ENCODE measurements at places on chromosomes 12 and 14.

DNA sequence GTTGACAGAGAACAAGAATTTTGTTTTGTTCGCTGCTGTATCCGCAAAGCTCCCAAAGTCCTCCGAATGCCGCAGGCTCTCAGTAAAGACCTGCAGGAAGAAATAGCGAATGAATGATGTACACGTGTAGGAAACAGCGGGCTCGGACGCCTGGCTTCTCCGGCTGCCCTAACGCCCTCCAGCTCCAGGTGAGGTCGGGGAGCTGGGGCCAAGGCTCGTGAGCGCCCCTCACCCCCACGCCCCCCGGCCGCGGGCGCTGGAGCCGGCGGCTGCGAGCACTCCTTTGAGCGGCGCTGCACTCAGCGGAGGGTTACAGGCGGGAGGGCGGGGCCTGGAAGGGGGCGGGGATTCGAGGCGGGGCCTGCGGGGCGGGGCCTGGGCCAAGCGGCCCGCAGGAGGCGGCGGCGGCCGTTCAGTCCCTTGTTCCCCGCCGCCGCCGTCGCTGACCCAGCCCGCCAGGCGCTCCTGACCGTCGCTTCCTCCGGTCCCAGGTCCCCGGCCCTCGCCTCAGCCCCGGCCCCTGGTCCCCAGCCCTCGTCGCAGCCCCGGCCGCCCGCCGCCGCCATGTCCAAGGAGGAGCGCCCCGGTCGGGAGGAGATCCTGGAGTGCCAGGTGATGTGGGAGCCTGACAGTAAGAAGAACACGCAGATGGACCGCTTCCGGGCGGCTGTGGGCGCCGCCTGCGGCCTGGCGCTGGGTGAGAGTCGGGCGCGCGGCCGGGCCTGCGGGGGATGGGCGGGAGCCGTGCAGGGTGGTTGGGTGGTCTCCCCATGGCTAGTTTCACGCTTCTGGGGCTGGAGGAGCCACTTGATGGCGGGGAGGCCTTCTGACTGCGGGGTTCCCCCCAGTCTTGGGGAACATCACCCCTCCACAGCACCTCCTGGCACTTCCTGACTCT lies at the start of gene AACS:
TSS of gene AACS (plus strand) at position 415 of the 898 bp plus-strand sequence. CDS start at position 565, 150 bp downstream.
- DNase-seq: peak; percentile 70

DNA sequence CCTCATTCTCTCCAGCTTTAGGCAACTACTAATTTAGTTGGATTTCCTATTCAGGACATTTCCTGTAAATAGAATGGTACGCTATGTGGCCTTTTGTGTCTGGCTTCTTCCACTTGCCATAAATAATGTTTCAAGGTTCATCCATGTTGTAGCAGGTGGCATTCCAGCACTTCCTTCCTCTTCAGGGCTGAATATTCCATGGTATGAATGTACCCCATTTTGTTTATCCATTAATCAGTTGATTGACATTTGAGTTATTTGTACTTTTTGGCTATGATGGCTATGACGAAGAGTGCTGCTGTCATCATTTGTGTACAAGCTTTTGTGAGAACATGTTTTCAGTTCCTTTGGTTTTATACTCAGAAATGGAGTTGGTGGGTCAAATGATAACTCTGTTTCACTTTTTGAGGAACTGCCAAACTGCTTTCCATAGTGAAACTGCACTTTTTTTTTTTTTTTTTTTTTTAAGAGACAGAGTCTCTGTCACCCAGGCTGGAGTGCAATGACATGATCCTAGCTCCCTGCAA lies 6.5 kb upstream of the CDK2AP1 start:
- peak; percentile 50 for DNase-seq

- DNase-seq: no peak
Measured at GRCh38 chr14:22811722-22812121, 3.5 kb downstream of the SLC7A7 start.

DNA sequence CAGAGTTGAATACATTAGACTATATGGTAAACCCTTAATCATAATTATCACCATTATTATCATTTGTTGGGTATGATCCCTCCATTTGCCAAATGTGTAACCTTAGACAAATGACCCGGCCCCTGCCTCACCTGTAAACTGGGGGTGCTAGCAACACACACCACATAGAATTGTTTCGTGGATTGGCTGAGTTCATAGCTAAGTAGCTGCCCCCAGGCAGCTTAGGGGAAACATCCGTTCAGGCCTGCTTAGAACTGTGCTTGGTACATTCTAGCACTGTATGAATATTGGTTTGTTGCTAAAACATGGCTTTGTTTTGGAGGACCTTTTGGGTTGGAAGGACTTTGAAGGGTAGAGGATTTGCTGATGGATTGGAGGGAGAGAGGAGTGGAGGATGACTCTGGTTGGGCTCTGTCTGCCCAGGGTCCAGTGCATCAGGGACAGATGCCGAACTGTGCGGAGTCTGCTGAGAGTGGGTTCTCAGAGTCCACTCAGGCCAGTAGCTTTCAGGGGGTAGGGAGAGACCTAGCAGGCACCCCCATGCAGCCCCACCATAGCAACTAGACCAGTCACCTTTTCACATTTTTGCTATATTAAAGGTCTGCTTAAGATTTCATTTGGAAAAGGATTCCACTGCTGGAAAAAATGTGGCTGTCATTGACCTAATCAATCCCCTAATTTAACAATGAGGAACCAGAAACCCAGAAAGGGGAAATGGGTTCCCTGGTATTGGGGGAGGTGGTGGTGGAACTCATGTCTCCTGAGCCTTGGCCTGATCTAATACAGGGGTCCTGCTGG lies 2.2 kb downstream of the RIN3 start:
- DNase-seq: no peak

DNA sequence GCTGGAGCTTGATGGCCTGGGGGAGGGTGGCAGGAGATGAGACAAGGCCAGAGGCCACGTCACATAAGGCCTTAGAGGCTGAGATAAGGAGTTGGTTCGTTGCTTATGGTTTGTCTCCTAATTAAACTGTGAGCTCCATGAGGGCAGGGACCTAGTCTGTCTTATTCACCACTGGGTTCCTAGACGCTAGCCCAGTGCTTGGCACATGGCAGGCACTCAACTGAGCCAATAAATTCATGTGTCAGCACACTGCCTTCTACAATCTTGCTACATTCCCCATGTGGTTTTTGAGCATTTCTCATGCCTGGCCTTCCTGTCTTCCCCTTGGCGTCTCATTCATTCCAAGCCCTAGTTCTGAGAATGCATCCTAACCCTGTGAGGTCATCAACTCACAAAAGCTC lies 92.5 kb upstream of the MED13L start:
- peak; percentile 29 for DNase-seq

GRCh38 chr12:29882846-29883245 lies 99.1 kb upstream of the TMTC1 start:
- no peak for DNase-seq

DNA sequence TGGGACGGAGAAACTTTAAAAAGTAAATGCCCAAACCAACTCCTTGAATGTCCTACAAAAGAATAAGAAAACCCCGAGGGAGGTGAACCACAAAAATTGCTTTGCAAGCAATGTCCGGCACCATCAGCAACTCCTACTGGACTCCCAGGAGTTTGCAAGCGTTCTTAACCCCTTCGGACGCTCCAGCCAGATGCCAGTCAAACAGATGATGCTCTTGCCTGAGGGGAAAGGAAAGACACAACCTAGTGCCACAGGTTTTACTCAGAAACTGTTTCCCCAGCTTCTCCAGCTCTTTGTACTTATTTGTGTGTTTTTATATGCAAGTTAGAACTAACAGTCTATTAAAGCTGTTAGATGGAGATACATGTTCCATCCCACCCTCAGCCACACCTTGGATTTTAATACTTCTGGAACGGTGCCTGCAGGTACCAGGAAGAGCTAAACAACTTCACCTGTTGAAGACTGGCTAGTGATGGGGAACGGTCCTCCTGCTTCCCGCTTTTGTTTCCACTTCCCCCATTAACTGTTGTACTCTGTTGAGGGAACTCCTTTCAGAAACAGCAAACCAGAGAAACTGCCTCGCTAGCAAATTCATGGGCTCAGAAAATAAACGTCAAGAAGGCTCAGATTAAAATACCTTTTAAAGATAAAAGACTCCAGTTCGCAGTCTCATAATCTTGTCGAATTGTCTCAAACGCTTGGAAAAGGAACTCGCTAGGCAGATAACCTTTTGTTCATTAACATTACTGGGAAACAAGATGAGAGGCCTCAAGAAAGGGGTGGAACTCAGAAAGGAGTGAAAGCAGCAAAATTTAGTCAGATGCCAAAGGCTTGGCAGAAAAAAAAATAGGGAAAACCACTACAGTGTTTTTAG lies 1.1 kb upstream of the FERMT2 start:
- no peak for DNase-seq

DNA sequence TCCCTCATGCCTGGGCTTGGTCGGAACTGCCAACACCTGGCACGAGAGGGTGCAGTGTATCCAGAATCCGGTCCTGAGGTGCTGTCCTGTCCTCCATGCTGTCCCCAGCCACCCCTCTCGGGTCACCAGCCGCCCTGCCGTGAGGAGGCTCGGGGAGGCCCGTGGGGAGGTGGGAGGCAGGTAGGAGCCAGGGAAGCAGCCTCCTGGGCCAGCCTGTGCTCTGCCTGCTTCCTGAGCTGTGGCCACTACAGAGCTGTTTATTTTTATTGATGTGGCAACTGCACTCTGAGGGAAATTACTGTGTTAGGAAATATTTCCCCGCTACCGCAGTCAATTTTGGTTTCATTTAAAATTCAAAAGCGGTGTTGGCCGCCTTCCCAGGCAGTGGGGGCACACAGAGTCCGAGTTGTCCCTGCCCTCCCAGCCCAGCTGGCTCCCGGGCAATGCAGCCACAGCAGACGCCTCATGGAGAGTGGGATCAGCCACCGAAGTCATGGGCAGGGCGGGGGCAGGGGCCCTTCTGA lies 18.3 kb downstream of the NOC4L start:
- DNase-seq: no peak

- no peak for DNase-seq
Measured at GRCh38 chr14:103613517-103613916, 15.5 kb upstream of the KLC1 start.

- no peak for DNase-seq
Measured at GRCh38 chr12:53048033-53048779, 1.7 kb upstream of the TNS2 start.

DNA sequence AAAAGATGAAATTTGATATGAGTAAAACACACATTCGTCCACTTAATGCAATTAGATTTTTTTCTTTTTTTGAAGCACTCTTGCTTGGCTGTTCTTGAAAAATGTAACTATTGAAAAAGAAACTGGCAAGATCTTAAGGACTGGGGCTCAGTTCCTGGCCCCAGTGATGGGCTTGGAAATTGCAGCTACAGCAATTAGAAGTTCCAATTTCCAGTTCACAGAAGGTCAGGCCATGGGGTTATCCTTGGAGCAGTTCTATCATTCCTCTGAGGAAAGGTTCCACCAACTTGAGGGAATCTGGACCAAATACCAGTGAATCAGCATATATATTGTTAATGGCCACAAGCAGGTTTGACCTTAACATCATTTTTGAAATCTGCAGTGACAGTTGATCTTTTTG lies 18.9 kb downstream of the IGF1 start:
- no peak for DNase-seq

- DNase-seq: no peak
Measured at GRCh38 chr12:68572661-68573060, 38.0 kb upstream of the RAP1B start.

DNA sequence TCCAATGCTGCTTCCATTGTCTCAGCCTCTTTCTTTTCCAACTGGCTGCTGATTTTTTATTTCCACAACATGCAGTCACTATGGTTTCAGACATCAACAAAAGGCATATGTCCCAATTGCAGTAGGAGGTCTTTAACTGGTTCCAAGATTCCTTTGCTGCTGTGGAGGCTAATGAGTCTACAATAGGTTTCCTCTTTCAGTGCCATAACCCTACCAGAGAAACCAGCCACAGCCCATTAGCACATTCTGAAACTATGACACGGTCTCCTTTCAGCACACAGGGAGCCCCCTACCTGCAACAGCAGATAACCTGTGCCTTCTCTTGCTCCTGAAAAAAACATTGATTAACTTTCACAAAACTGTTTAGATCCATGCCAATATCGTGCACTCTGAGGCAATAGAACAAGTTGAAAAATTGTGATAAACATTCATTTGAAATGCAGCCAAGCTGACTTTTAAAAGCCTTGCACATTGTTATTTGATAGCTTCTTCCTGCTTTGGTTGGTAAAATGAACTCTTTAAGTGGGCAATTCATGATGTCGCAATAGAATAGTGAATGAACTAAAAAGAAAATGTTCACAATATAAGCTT lies 32.4 kb downstream of the PLEKHG7 start:
- no peak for DNase-seq

DNA sequence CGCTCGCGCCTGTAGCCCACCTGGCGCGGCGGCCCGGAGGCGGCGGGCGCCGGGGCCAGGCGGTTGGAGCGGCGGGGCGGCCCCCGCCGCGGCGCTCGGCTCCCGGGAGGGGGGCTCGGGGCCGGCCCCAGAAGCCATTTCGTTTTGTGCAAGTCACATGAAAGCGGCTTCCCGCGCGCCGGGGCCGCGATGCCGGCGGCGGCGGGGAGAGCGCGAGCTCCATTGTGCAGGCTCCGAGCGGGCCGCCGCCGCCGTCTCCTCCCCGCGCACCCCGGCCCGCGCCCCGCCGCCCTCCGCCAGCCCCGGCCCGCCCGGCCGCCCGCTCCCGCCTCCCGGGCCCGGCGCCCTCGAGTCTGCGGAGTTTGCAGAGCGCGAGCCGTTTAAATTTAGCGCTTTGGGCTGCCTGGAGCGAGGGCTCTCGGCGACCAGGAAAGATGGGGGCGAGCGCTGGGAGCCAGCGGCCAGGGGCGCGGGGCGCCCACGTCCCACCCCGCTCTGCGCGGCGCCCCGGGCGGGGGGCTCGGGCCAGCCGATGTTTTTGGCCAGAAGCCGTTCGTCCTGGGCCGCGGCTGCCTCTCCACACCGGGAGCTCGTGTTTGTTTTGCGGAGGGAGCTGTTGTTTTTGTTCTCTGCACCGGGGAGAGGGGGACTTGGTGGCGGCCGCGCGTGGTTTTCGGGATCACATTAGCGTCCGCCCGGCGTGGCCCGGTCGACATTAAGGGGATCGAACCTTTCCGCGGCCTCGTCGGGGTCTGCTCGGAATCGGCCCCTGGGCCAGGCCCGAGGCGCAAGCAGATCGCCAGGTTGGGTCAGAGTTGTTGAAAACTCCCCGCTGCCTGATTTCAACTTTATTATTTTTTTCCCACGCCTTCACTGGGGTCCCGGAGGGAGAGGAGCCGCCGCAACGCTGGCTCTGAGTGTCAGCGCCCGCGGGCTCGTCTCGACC lies 982 bp downstream of the BCL7A start:
- DNase-seq: peak; percentile 31

GRCh38 chr12:66739940-66740651 lies 61.2 kb upstream of the GRIP1 start:
- no peak for DNase-seq

GRCh38 chr14:61128382-61129167 lies 147.5 kb downstream of the SLC38A6 start:
- no peak for DNase-seq

DNA sequence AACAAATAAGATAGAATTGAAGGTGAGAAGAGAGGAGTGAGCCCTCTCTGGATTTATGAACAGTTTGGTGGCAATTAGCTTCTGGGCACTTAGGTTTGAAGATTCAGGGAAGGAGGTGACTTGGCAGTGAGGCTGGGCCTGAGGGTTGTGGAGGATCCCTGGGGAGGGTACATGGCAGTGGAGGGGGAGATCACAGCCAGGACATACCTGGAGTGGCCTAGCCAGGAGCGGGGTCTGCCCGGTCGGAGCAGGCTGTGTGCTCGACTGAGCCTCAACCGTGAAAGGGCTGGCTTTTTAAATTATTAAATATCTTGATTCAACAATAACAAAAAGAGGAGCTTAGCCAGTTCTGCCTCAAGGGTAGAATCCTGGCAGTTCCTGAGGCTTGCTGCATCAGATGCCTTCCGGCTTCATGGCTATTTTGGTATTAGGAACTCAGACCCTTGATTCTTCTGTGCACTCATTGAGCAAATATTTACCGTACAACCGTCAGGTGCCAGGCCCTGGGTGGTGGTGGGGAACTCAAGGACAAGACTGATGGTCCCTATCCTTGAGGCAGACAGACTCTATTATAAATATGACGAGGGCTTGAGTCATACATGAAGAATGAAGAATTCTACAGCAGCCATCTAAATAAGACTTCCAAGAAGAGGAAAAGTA lies 73.4 kb downstream of the SPTB start:
- DNase-seq: no peak
